M059J (cell line): ENCODE measurements at places on chromosomes 1 and 21.

GRCh38 chr21:46221664-46222435 is 6.7 kb downstream of the LSS start:
- DNase-seq: no peak

DNA sequence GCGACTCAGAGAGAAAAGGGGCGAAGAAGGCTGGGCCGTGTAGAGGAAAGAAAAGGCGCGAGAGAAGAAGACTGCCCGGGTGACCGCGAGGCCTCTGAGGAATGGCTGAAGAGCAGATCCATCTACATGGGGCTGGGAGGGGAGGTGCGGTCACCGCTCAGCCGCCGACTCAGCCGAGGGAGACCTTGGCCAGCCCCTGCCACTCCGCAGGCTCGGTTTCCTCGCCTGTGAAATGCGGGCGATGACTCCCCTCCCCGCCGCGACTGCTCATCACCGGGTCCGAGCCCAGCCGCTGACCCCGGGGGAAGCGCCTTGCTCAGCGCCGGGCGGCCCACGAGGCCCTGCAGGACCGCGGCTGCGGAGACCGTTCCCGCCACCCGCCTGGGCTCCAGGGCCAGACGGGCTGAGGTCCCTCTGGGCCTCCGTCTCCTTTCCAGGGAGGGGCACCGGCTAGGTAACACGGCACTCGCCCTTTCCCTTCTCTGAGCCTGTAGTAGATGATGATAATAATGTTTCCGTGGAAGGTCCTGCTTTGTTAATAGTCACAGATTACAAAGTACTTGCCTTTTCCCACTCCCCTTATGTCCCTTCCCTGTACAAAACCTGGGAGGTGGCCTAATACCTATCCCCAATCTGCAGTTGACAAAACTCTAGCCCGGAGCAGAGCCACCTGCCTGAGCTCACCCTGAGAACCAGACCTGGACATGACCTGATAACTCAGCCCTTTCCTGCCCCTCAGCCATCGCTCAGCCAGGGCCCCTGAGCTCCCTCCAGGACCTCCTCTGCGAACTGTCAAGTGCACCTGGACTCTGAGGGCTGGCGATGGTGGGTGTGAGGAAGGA is 1.6 kb upstream of the BSND start:
- peak; percentile 31 for DNase-seq

DNA sequence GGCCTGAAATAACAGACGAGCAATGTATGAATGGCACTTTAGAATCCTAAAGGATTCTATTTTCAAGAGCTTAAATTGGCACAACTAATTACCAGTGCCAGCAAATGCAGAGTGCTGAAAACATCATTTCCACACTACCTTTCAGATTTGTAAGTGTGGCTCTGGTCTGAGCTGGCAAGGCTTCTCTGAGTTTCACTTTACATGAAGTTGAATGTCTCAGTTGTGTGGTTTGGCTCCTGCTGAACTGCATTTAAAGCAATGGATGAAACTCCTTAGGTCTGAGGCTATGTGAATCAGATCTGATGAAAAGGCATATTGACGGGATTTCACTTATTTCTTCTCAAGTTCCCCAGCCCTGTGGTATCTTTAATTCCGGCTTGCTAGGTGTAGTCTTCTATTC is 114.8 kb upstream of the PTGFR start:
- peak; percentile 19 for DNase-seq

- no peak for DNase-seq
These were observed 16.1 kb downstream of the UTP11 start for GRCh38 chr1:38028671-38029070.

DNA sequence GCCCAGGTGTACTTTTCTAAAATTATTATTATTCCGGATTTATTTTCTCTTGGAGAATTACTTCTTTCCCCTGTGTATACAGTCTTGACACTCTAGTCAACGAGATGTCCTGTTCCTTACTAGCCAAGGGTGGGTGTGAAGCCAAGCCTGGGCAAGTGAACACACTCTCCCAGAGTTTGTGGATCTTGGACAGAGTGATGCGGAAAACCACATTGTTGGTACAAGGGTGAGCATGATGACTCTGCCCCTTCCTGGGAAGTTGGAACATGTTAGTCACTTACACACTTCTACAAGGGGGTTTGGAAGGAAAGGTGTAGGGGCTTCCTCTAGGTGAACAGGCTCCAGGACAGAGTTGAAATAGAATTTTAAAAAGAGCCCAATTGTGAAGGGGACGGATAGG is 20.0 kb upstream of the RD3 start:
- DNase-seq: peak; percentile 68

DNA sequence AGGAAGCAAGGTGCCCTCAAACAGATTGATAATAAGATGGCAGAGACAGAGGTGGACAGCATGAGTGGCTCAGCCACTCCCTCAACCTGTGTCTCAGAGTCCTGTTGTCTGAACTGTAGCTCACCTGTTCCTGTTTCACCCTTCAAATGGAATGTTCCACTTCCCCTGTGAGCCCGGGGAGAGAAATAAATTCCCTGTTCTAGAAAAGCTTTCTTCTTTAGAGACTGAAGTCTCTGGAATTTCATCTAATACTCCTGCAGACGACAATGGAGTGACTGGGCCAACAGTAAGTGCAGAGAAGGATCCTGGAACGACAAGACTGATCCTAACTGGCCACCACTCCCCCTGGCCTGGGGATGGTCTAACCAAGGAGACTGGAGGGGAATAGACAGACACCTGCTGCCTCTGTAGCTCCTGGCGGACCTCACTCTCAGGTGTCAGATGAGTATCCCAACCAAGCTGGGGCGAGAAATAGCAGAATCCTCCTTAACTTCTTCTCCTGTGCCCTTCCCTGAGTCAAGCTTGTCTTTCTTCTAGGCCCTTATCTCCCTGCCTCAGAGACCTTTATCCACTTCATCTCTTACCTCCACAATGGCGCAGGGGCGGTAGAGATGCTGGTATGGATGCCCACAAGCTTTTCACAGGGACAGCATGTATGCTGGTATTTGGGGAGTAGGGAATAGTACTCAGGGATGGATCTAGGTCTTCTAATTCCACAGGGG is 45.4 kb downstream of the PLEKHA6 start:
- DNase-seq: no peak

- DNase-seq: no peak
These were observed 42.4 kb downstream of the PDC start for GRCh38 chr1:186418503-186418902.

GRCh38 chr1:7932524-7933138 is 8.0 kb downstream of the TNFRSF9 start:
- no peak for DNase-seq

DNA sequence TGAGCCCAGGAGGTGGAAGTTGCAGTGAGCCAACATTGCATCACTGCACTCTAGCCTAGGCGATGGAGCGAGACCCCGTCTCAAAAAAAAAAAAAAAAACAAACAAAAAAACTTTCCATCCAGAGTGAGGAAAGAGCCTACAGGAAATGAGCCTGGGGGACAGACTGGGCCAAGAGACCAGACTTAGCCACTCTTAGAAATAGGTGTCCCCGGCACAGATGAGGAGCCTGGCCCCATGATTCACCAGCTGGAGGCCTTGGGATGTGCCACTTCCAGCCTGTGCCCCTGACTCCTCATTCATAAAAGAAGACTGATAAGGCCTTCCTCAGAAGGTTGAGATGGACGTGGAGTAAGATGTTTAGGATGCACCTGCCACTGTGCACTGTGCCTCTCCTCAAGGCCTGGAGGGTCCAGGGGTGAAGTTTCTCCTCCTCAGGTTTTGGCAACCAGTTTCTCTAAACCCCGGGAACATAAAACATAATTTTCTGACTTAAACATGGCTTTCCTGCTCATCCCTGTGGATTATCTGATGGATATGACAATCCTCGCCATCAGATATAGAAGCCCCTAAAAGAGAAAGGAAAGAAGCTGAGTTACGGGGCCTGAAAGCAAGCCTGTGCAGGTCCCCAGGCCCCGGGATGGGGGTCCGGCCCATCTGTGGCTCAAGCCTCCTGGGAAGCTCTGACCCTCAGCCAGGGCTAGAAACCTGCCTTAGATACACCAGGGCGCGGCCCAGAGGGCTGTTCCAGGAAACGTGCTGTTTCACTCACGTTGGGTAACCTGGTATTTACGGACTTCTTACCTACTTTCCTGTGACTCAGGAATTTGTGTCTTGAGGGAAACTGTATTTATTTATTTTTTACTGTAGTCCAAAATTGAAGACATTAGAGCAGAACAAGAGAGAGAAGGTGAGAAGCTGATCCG is 26.0 kb downstream of the MX1 start:
- no peak for DNase-seq

DNA sequence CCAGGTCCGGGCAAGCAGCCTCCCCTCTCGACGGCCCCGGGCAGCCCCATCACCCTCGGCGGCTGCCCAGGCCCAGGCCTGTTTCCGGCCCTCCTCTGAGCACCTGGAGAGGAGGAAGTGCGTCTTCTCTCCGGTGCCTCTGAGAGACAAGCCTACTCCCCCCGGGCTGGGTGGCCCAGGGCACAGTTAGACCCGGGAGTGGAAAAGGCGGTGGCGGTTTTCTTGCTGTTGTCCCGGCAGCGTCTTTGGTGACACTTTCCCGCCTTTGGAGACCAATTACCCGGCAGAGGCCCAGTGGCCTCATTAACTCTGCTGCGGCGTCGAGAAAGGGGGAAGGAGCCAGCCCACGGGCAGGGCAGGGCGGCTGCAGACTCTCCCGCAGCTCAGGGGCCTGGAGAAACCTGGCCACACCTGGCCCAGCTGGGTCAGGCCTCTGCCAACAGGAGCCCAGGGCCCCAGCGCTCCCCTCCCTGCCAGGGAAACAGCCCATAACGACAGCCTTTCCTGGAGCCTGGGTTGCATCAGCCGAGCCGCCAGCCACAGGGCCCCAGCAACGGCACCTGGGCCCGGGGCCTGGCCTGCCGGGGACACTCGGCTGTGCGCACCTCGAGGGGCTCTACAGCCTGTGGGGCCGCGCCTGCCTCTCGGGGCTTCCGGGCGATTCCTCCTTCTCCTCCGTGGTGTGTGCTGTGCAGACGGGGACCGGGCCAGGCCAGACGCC is 28.4 kb upstream of the C1orf159 start:
- DNase-seq: no peak

DNA sequence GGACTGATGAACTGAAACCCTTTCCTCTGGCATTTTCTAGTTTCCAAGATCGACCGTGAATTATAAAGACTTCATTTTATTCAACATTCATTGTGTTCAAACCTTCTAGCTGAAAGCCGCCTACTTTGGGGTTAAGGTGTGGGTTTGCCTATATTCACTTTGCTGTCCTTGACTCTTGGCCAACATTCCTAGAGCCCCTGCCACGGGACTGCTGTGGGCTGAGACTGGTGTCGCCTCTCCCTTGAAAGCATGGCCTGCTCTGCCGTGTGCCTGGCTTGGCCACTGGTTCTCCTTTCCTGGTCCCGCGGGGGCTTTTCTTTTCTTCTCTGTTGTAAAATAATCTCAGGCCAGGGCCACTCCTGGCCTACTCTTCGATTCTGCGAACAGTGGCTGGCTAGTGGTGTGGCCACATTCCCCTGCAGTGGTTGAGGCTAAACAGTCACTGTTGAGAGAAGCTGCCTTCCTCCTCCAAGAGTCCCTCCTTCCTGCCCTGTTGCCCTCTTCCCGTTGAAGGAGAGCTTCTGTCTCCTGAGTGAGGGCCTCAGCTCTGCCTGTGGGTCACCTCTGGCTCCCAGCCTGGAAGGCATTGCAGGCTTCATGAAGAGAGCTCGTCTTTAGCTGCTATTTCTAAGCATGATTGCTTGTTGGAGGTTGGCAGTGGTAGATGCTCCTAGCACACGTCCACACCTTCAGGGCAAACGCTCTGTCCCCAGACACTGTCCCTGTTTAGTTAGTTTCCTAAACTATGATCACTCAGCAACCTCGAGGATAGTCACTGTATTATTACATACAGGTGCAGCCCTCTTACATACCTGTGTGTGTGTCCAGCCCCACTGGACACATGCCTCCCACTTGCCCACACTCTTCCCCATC is 80.5 kb downstream of the GALNT2 start:
- no peak for DNase-seq

GRCh38 chr1:224368409-224368808 is 11.7 kb downstream of the CNIH4 start:
- no peak for DNase-seq

DNA sequence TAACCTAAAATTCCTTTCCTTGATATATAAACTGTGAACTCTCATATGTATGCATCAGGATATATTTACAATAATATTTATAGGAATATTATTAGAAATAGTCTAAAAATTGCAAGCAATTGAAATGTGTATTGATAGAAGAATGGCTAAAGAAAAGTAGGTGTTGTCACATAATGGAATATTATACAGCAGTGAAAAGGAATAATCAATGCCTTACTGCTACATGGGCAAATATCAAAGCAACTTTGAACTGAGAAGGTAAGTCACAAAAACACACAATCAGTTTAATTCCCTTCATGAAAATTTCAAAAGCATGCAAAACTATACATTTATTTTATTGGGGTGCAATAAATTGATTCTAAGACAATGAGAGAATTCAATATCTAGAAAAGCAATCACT is 35.7 kb upstream of the CDC14A start:
- no peak for DNase-seq

DNA sequence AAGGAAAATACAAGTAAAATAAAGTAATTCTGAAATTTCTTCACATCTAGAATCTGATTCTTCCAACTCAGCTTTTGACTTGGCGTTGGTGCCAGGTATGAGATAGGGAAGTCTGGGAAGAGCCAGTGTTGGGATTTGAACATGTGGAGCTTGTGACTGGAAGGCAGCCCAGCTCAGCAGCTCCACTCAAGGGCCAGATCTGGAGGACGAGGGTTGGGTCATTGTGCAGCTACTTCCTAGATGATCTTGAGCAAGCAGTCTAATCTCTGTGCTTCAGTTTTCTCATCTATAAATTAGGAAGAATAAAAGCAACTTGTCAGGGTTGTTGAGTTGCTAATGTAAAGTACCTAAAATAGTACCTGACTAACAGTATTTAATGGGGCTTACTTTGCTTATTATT is 5.0 kb downstream of the ADARB1 start:
- DNase-seq: no peak
